ENCODE measurements at places on chromosomes 1 and 21.

- no peak for DNase-seq
These were observed 10.9 kb downstream of the TSHB start for GRCh38 chr1:115040501-115040900.

DNA sequence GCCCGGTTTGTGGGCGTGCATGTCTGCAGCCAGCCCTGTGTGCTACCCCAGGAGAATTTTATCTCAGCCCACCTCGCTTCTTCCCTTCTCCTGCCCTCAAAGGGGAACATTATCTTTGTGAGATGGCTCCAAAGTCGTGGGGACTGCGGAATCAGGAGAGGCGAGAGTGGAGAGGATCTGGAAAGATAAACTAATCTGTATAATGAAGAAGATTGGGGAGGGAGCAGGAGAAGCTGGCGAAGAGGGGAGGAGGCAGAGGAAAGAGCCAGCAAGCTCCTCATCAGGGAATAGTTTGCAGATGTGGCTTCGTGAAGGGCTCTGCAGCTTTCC lies 310.3 kb downstream of the MATN1 start:
- no peak for DNase-seq

- DNase-seq, result no peak
These were observed 48.4 kb upstream of the KAZN start for GRCh38 chr1:14549897-14550620.

DNA sequence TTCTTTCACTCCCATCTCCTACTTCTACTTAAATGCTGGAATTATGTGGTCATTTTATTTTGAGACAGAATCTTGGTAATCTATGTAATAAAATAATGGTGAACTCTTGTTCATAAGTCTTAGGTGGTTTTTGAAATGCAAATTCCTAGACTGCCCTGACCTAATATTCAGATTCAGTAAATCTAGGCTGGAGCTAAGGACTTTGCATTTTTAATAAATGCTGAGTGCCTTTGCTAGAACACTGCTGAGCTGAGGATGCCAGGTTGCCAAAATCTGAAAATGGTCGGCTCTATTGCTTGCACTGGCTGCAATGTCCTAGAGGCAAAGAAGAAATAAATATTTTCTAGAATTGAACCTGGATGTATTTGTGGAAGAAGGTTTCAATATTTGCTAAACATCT lies 187.4 kb downstream of the HMCN1 start:
- DNase-seq, result no peak

Data from H4 (cell line).